ENCODE measurements at places on chromosomes 11 and 22.

- no peak for DNase-seq
These were observed 3.9 kb downstream of the CAPRIN1 start for GRCh38 chr11:34055218-34056000.

DNA sequence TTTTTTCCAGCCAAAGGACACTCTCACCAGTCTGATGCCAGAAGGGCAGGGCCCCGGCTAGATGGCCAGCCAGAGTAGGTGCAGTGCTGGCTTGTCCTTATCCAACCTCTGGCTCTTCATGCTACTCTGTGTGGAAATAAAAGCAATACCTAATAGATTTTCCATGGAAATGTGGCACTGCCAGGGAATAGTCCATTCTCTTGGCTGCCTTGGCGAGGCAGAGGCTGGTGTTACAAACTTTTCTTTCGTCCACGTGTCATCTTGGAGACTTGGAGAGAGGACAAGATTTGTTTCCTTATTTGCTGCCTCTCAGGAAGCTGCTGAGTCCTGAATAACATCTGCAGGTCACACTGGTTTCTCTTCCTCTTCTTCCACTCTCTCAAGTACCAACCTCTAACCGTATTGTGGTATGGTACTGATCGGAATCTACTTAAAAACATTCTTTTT is 17.2 kb upstream of the C1QTNF4 start:
- DNase-seq: peak; percentile 67

DNA sequence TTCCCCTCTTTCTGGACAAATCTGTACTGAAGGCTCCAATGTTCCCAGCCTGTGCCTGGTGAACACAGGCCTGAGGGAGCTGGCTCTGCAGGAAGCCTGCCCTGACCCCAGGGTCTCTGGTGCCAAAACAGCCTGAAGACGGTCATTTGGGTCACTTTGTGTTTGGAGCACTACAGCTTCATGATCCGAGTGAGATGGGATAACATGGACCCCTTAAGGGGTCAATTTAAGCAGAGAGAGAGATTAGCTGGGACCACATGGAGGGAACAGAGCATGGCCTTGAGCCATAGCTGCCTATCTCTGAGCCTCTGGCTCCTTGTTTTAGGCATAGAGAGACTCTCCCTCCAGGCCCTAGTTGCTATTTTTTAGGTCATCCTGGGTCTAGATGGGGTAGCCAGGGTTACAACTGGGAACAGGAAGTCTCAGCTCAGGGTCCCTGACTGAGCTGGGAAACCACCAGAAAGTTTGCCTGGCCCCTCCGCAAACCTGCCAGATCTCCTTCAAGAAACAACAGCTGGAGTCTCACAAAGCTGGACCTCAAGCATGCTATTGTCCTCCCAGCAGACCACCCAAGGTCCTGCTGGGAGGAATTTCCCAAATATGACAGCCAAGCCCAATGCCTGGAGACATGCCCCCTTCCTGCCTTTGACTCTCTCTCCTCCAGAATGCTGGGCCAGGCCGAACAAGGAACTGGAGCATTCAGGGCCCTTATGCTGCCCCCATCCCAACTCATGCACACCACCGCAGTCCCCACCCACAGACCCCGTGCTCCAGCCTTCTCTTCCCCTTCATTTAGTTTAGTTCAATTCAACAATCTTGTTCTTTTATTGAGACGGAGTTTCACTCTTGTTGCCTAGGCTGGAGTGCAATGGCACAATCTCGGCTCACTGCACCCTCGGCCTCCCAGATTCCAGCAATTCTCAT is 4.0 kb downstream of the SLCO2B1 start:
- DNase-seq: no peak

DNA sequence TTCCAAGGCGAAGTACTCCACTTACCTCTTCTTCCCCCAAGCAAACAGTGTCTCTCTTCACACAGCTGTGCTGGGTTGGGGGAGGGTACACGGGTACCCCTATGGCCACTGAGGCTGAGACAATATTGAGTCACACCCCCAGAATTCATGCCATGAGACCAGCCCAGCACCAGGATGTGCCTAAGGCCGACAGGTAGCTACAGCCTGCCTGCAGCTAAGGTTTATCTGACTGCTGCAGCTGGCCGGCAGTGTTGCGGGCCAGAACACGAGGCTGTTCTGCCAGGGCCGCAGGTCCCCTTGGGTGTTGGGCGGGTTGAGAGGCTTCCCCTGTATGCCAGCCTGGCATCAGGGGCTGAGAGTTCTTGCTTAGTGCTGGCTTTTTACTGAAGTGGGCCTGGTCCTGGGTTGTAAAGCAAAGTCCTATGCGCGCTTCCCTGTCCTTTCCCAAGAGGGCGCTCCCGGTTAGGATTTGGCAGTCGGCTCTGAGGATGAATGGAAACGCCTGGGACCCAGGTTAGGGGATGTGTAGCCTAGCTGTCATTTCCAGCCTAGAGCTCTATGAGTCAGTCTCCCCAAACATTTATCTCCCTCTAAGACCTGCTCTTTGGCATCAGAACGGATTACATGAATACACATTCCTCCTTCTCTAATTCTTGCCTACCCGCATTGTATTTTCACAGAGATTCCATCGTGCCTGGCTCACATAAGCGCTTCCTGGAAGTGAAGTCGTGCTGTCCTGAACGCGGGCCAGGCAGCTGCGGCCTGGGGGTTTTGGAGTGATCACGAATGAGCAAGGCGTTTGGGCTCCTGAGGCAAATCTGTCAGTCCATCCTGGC is 7.1 kb downstream of the USP18 start:
- DNase-seq: peak; percentile 46

DNA sequence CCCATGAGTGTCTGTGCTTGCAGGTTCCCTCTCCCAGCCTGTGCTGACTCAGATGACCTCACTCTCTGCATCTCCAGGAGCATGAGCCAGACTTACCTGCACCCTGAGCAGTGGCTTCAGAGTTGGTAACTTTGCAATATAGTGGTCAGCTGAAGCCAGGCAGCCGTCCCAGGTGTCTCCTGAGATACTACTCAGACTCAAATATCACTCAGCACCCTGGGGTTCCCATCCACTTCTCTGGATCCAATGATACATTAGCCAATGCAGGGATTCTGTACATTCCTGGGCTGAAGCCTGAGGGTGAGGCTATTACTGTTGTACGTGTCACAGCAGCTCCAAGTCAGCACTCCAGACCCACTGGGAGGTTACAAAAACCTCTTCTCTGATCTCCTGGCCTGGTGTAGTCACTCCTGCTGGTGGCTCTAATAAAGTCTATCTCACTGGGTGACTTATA is 87.8 kb upstream of the TOP3B start:
- DNase-seq: no peak

DNA sequence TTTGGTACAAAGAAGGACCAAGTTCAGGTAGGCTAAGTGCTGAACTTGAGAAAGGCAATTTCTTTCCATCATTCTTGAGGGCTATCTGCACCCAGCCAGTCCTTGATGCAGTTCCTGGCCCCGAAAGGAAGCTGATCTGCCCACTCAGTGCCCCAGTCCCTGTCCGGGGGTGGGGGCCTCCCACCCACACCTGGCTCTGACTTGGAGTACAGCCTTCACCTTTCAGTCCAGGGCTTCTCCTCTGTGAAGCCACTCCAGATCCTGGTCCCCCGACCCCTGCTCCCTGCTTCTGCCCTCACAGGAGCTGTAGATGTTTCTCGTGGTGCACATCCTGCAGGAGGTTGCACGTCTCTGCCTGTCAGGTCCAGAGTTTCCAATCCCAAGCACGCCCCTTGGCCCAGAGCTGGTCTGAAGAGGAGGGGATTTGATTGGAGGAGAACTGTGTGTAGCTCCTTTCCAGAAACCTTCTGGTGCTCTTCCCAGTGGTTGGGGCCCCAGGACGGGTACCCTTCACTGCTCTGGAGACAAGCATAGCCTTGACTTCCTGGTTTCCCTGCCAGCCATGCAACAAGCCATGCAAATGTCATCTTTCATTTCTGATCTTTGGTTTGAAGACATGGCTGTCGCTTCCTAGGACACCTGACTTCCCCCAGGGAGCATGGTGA is 75.3 kb downstream of the BCR start:
- no peak for DNase-seq

DNA sequence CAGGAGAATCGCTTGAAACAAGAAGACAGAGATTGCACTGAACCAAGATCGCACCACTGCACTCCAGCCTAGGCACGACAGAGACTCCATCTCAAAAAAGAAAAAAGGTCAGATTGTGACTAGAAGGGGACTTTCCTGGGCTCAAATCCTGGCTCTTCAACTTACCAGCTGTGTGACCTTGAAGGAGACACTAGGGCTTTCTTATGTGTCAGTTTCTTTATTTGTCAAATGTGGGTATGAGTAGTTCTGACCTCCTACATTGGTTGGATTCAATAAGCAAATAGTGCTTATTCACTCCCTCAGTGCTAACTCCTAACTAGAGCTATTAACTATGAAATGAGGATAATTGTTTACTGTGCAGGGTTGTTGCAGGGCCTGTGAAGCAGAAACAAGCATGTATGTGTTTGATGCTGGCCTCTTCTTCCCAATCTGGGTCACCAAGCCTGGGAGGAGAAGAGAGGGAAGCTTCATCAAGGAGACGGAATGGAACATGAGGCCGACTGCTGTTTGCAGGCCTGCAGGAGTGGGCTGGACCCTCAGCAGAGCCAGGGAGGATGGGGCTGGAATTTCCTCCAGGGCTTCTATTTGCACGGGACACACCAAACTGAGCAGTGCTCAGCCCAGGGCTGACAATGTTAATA is 22.5 kb downstream of the RHOD start:
- DNase-seq: peak; percentile 71

DNA sequence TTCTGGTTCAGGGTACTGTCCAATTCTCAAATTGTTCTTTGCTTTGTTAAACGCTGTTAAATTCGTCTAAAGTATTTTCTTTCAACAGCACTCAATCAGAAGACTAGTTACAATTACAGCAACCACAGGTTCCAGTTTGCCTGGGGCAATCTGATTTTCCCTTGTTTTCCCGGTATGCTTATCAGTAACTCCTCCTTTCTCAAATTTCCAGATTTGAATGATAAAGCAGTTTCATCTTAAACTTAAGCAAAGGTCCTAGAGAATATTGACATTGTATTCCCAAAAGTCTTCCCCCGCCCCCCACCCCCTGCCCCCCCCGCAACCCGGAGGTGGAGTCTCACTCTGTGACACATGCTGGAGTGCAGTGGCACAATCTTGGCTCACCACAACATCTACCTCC is 10.5 kb upstream of the USP28 start:
- no peak for DNase-seq

- no peak for DNase-seq
These were observed 502.9 kb downstream of the BRD1 start for GRCh38 chr22:49324527-49325491.

GRCh38 chr22:44889255-44889878 is 120.4 kb downstream of the PHF21B start:
- no peak for DNase-seq

- no peak for DNase-seq
These were observed 73.6 kb downstream of the TRIM29 start for GRCh38 chr11:120064341-120064740.

DNA sequence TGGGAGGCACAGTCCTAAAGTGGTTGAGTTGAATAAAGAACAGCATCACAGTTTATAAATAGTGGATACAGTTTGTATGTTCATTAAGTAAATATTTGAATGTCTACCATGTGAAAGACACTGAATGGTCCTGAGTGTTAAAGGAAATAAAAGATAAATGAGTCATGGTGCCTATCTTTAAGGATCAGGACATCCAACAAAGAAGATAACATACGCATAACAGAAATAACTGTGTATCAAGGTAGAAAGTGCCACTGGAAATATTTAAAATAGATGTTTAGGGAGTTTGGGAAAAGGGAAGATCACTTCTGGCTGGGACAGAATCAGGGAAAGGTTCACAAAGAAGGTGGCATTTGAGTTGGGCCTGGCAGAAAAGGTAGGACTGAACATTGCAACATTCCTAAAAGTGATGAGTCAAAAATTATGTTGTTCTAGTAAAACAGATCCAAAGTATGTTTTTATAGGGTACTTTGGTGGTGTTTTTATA is 41.5 kb downstream of the CSTPP1 start:
- DNase-seq: no peak

DNA sequence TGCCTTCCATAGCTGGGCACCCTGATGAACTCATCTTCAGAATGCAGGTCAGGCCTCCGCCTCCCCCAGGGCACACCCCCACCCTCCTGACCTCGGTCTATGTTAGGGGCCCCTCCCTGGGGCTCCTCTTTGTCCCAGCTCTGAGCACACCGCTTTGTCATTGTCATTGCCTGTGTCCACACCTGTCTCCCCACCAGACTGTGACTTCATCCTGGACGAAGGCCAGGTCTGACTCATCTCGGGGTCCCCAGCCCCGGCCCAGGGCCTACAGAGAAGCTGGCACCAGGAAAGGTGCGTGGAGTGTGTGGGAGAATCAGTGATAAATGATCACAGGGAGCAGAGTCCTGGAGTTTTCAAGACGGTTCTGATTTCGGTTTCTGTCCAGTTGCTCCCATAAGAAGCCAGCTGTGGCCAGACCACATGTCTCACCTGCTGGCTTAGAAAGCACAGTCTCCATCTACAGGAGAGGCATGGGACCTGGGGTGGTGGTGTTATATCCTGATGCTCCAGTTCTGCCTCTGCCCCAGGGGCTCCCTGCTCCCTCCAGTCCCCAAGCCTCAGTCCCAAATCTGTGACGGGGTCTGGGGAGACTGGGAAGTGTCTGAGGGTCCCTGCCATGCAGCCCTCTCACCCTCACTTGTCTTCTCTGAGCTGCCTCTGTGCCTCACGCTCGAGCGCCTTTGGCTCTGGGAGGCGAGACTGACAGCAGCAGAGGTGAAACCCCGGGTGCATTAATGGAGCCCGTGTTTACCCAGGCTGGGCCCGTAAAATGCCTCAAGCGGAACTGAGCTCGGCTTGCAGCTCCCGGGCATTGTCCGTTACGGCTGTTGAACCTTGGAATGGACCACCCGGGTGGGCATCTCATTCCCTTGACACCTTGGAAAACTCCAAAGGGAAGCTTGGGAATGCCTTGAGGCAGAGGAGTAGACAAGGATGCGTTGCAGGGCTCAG is 85.5 kb upstream of the WNT11 start:
- DNase-seq: no peak

GRCh38 chr11:70073871-70074371 is 4.2 kb upstream of the ANO1 start:
- peak; percentile 5 for DNase-seq

- peak; percentile 15 for DNase-seq
These were observed 109.4 kb downstream of the GRIA4 start for GRCh38 chr11:105719073-105719822.

- no peak for DNase-seq
These were observed 6.4 kb downstream of the GATD1 start for GRCh38 chr11:770642-771616.

GRCh38 chr11:68890490-68891231 is 13.0 kb downstream of the MRPL21 start:
- no peak for DNase-seq

- DNase-seq: no peak
These were observed 36.1 kb downstream of the CDON start for GRCh38 chr11:126026579-126026978.

DNA sequence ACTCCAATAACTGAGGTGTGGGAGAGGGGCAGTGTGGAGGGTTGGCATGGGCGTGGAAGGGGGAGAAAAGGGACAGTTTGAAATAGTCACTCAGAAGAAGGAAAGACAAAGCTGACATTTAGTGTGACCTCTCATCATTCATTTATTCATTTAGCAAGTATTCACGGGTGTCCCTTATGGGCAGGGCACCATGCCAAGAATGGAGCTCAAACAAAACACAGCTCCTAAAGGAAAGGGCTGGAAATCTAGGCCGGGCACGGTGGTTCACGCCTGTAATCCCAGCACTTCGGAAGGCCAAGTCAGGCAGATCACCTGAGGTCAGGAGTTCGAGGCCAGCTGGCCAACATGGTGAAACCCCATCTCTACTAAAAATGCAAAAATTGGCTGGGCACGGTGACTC is 19.4 kb upstream of the DGKZ start:
- no peak for DNase-seq
